Astrocyte (in vitro differentiated cells and primary cell): ENCODE measurements at places on chromosomes 13 and 19.

DNA sequence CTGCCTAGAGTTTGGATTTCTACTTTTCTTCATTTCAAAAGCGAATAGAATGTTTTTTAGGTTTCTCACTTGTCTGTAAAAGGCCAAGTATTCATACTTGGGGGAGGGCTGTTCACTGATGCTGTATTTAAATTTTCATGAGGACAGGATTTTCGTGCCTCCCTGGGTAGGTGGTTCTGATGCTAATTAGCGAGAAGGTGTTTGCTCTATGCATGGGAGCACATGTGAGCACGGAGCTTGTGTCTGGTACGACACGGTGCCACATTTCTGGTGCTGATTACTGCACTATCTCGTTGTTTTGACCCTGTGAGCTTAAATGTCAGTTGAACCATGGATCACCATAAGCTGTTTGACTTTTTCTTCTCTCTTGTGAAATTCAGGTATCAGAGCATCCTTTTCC is 45.8 kb downstream of the MTUS2 start:
- DNase-seq = no peak

DNA sequence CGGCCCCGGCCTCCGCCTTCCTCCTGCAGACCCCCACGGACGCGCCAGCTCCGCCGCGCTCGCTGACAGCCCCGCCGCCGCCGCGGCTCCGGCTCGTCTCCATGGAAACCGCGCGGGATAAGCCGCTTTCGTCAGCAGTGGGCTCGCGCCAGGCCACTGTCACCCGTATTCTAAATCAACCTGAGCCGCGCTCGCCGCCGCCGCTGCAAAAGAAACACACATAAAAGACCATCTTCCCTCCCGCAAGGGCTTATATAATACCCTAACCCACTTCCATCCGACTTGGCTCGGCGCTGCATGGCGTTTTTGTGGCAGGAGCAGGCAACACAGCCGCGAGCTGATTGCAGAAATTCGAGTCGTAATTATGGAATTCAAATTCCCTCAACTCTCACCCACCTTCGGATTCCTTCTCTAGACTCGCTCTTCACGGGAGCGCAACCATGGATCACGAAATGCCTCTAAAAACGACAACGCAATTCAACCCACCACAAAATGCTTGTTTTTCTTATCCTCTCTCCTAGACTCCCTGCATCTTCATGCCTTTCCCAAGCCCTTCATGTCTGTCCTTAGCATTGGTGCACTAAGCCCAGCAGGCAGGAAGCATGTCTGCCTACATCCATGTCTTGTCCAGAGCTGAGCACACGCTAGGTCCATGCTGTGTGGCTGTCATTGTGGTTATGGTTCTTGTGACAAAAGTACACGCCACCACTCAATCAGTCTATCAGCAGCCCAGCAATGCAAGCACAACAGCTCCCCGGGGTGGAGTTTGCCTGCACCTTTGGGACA is at the start of gene AMER2:
Gene AMER2, minus strand, starts transcription at position 772 of the 786 bp plus-strand sequence. Its CDS starts 669 bp downstream, at position 103.
- peak; percentile 6 for DNase-seq

GRCh38 chr13:43143591-43143990 is 120.2 kb downstream of the DNAJC15 start:
- no peak for DNase-seq

DNA sequence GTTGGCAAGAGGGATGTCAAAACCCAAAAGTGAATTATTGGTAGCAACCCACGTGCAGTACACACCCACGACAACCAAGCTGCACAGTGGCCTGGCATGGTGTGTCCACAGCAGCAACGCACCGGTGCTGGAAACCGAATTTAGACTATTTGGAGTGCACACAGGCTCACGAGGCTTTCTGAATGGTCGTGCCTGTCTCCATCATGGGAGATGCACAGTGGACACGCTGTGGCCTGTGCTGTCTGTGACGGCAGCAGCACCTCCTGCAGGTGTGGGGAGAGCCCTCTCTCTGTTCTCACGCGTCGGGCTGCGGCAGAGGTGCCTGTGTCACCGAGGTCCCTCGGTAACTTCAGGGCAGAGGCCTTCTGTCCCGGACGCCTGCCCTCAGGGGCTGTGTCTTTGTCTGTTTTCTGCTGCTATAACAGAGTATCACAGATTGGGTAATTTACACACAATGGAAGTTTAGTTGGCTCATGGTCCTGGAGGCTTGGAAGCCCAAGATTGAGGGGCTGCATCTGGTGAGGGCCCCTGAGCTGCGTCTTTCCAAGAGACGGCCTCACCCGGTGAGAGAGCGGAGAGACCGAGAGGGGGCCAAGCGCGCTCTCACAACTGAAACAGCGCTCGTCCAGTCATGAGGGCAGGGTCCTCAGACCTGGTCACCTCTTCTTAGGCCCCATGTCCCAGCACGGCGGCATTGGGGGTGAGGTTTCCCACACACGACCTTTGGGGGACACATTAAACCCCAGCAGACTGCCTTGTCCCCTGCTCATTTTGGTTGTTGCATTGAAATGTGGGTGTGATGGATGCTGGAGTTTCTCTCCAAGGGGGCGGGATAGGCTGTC is 9.1 kb upstream of the MCF2L start:
- DNase-seq = no peak

DNA sequence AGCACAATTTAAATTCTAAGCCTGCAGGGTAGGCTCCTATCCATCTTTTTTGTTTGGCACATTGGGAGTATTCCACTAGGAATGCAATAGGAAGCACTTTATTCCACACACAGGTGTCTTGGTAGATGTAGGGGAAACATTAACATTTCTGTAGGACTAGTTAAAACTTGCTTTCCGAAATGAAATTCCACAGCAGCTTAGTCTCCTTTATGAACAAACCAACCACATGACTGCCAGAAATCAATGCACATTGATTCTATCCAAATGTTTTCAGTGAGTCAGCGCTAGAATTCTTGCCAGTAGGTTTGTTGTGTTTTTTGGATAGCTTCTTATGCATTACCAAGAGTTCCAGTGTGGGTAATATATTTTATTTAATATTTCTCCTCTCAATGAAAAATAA is 207.9 kb upstream of the CSNK1A1L start:
- DNase-seq = peak; percentile 96

GRCh38 chr19:19485161-19485997 is 30.0 kb downstream of the TSSK6 start:
- DNase-seq = peak; percentile 55

- DNase-seq = no peak
Observed at GRCh38 chr13:24279327-24280110, 29.9 kb upstream of the C1QTNF9 start.

DNA sequence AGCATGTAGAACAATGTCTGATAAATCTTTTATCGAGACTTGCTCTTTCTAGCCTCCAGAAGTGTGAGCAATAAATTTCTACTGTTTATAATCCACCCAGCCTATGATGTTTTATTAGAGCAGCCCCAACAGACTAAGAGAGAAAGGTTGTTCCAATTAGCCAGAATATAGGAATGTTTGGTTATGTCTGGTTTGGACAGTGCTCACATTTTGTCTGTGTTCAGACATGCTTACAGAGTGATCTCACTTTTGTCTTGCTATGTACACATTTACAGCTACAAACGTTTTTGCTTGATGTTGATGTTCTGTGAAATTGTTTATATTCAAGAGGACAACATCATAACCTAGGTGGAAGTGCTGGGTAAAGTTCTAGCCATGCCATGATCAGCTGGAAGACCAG is 18.0 kb upstream of the EVI5L start:
- DNase-seq = no peak

- no peak for DNase-seq
Observed at GRCh38 chr19:45395821-45396617, 8.8 kb downstream of the PPP1R13L start.

DNA sequence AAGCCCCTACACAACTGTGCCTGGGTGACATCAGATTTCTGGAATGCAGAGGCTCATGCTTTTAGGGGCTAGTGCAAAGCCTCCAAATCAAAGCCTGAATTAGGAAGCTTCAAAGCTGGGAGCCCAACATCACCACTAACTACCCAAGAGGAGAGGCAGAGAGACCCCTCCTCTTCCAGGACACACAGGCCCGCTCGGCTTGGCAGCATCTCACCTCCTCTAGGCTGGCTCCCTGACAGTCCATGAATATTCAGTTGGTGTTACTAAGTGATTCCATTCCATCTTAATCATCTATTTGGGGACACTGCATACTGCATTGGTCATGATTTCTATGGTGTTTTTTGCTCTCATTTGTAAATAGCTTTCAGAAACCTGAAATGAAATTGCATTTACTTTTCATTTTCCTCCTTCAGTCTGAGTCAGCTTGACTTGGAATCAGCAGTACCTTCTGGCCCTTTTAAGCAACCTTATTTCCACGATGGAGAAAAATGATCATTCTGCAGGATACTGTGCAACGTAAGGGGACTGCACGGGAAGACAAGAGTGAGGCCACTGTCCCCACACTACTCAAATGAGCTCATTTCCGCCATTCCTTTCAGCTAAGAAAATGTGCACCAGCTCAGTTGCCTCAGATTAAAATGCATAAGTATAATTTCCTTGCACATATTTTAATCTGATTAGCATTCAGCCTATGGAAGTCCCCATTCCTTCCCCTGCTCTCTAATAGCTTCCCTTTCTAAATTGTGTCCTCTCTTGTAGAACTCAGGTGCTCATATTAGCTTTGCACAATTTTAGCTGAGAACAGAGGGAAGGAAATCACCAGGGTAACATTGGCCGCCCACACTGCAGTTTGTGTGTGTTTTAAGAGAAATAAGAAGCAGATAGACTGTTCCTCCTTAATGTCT is 219.9 kb downstream of the RFC3 start:
- peak; percentile 21 for DNase-seq

DNA sequence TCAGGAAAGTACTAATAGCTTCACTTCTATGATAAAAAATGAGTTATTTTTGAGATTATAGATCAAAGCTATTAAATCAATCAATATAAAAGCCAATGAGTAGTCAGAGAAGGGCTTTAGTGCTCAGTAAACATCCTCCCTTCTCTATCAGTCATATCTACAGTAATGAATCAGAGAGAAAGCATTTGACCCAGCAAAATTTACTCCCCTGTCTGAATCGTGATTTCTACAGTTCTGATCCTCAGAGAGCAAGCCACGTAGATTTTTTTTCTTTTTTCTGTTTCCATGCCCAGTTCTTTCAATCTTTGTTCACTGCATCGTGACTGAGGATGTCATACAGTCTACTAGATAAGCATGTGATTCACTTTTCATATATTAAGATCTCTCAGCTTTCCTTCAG is 16.2 kb upstream of the MBNL2 start:
- DNase-seq = peak; percentile 58

- no peak for DNase-seq
Observed at GRCh38 chr19:10126213-10126639, 6.5 kb upstream of the EIF3G start.

- DNase-seq = no peak
Observed at GRCh38 chr13:41032691-41033376, 13.7 kb upstream of the ELF1 start.

GRCh38 chr13:109989155-109989554 is 202.8 kb upstream of the IRS2 start:
- DNase-seq = peak; percentile 58

GRCh38 chr13:95784161-95784899 is 107.4 kb downstream of the DNAJC3 start:
- peak; percentile 92 for DNase-seq

- peak; percentile 90 for DNase-seq
Observed at GRCh38 chr13:90686442-90686841, 661.0 kb upstream of the MIR17HG start.

DNA sequence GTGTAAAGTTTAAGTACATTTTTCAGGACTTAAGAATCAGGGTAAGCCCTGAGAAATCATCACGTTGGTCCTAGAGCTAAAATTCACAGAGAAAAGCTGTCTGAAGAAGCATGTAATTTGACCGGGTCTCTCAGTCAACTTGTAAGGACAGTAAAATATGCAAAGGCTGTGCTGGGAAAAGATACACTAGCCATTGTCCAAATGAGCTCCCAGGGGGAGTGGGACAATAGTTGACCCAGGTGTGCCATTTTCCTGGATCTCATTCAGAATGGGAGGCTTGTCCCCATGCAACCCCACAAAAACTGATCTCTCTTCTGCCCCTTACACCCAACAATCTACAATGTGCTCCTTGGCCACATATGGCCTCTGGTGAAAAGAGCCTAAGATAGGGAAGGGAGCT is 437.9 kb downstream of the KLF12 start:
- DNase-seq = no peak

DNA sequence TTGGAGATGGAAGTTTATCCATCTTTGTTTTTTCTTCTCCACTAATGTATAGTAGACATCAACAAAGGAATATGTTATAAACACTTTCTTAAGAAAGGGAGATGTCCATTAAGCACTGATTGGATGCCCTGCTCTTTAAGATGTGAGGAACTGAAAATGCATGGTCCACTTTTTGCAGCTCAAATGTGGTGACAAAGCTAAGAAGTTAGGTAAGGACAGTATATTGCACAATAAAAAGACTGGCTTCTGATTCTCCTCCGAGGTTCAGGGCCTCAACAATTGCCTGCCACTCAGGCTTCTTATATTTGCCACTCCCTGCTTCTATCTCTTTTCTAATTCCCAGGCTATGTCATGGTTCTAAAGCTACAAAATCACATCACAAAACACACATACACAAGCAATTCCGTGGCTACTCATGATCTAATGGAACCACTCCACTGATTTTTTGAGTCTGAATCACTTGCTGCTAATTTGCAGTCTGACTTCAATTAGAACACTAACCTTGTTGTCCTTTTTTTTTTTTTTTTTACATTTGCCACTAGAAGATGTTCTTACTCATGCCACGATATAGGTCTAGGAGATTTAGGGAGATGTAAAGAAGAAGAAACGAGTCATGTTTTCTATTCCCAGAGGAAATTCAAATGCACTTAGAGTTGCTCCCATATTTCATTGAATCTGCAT is 29.6 kb upstream of the TNFSF11 start:
- peak; percentile 15 for DNase-seq

GRCh38 chr13:55577082-55577846 is 1563.5 kb upstream of the PRR20A start:
- no peak for DNase-seq

DNA sequence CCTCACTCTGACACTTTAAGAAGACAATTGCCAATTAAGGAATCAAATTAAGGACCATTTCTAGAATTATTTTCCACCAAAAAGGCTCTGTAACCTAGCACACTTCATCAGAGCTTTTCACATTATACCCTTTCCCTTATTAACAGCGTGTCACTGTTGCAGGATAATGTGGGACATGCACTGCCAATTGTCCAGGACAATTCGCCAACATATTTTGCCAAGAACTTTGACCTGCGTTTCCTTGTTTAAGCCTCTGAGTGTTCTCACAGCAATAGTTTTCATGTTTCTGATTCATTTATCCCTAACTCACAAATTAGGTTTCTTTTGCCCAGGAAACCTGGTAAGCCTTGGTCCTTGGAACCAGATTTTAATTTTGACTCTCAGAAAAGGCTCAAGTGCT is 13.3 kb downstream of the COL4A1 start:
- DNase-seq = no peak

GRCh38 chr13:95937714-95938320 is 115.4 kb downstream of the UGGT2 start:
- no peak for DNase-seq
